Esophagus muscularis mucosa (tissue), 4 donors: ENCODE measurements at places on chromosomes 7 and 10. TPM values are rescaled to one million over a fixed set of nuclear protein-coding genes. Genes with fewer than 3 reads are reported as not detected.

The AIMP2 gene
- 41.9 TPM for total RNA-seq

The MMD2 gene
- total RNA-seq = not detected

- H3K4me1 ChIP-seq = peaks cover 29% of the 10 kb centered on the region
- no peak overlapping the region for H3K4me3 ChIP-seq
- H3K36me3 ChIP-seq = no peaks in the 10 kb centered on the region
- peak; percentile 90 for DNase-seq
These were observed 13.7 kb upstream of the LAMB4 start for GRCh38 chr7:108143658-108144420.

DNA sequence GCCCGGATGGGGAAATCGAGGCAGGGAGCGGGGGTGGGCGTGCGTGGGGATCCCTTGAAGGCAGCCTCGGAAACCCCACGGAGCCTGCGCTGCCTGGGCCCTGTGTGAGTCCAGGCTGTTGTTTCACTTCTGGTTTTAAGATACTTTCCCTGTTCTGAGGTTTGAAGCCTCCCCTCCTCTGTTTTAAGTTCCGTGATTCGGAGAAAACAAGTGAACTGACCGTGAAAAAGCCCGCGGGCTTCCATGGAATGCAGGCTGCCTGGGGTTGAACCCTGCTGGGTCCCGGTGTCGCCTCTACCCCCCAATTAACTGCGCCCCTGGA lies 401 bp downstream of the LRRC27 start:
- H3K4me3 ChIP-seq = peak overlapping the region; percentile 74
- peaks cover 37% of the 10 kb centered on the region for H3K4me1 ChIP-seq
- no peaks in the 10 kb centered on the region for H3K27me3 ChIP-seq

DNA sequence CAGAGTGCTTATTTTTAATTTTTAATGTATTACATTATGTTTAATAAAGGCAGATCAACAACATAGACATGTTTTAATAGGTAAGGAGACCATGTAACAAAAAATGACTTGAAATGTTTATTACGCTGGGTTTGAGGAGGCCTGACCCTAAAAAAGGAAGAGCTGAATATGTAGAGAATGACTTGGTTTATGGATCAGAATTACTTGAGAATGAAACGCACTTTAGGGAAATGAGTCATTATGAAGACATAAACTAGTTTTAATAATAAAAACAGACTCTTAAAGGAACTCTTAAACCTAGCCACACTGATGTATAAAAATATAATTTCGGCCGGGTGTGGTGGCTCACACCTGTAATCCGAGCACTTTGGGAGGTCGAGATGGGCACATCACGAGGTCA lies 56.5 kb downstream of the CTTNBP2 start:
- no peak overlapping the region for H3K27ac ChIP-seq
- H3K27me3 ChIP-seq = no peaks in the 10 kb centered on the region
- no peak for DNase-seq
- no peaks in the 10 kb centered on the region for H3K4me1 ChIP-seq

DNA sequence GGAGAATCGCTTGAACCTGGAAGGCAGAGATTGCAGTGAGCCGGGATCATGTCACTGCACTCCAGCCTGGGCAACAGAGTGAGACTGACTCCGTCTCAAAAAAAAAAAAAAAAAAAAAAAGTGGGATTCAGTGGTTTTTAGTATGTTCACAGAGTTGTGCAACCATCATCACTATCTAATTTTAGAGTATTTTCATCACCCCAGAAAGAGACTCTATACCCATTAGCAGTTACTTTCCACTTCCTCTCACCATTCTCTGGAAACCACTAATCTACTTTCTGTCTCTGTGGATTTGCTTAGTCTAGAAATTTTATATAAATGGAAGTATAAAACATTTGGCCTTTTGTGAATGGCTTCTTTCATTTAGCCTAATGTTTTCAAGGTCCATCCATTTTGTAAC lies 113.4 kb downstream of the ST7 start:
- H3K4me3 ChIP-seq = no peak overlapping the region
- no peaks in the 10 kb centered on the region for H3K27me3 ChIP-seq
- DNase-seq = no peak
- no peaks in the 10 kb centered on the region for H3K36me3 ChIP-seq

GRCh38 chr7:36208997-36209813 lies 56.2 kb downstream of the EEPD1 start:
- peaks cover 84% of the 10 kb centered on the region for H3K4me1 ChIP-seq
- DNase-seq = no peak
- H3K4me3 ChIP-seq = no peak overlapping the region
- H3K27me3 ChIP-seq = no peaks in the 10 kb centered on the region

DNA sequence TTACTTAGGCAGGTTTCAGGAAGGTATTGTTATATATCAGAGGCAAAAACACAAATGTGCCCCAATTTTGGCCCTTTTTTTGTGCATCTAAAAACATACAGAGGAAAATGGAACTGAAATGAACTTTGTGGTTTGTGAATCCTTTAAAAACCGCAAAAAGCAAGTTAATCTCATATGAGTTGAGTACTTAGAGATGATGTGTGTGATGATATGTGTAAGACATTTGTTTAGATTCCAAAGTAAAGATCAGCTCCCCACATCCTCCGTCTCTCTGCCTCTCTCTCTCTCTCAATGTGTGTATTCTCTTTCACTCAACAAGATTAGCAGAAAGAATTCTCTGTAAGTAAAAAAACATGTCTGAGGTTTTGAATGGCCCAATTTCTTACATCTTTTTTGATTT lies 201.9 kb downstream of the MALRD1 start:
- no peaks in the 10 kb centered on the region for H3K27me3 ChIP-seq
- H3K36me3 ChIP-seq = no peaks in the 10 kb centered on the region
- H3K4me1 ChIP-seq = peaks cover 12% of the 10 kb centered on the region
- H3K4me3 ChIP-seq = no peak overlapping the region

- no peak overlapping the region for H3K27ac ChIP-seq
- H3K36me3 ChIP-seq = no peaks in the 10 kb centered on the region
- no peak for DNase-seq
- no peaks in the 10 kb centered on the region for H3K27me3 ChIP-seq
- peaks cover 13% of the 10 kb centered on the region for H3K4me1 ChIP-seq
These were observed 159.3 kb downstream of the ST7 start for GRCh38 chr7:117112640-117113039.

- H3K4me1 ChIP-seq = no peaks in the 10 kb centered on the region
- no peak overlapping the region for H3K27ac ChIP-seq
- H3K27me3 ChIP-seq = no peaks in the 10 kb centered on the region
These were observed 304.6 kb downstream of the TNS3 start for GRCh38 chr7:47277321-47277781.

GRCh38 chr7:2087744-2088143 lies 145.0 kb downstream of the MAD1L1 start:
- H3K27me3 ChIP-seq = no peaks in the 10 kb centered on the region
- no peak overlapping the region for H3K27ac ChIP-seq
- DNase-seq = no peak
- peaks cover 14% of the 10 kb centered on the region for H3K36me3 ChIP-seq
- H3K4me3 ChIP-seq = no peak overlapping the region

- no peaks in the 10 kb centered on the region for H3K36me3 ChIP-seq
- no peak overlapping the region for H3K27ac ChIP-seq
- H3K4me1 ChIP-seq = peaks cover 3% of the 10 kb centered on the region
- H3K4me3 ChIP-seq = peak overlapping the region; percentile 18
- H3K27me3 ChIP-seq = no peaks in the 10 kb centered on the region
These were observed 81.1 kb upstream of the CPXM2 start for GRCh38 chr10:123972481-123973401.

DNA sequence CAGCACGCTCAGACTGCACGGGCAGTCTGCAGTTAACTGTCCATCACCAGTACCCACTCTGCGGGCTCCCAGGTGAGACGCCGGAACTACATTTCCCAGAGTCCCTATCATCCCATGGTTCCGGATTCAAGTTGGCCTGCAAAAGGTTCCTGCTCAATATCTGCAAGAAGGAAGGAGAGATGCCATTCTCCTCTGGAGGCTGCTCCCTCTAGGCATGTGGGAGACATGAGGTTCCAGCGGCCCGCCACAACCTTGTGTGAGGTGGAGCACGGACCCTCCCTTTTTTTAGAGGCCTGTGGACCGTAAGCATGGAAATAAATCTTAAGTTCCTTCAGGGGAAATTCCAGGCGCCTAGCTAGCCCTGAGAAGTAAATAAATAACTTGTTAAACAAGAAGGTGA lies 29.7 kb downstream of the NUP42 start:
- no peaks in the 10 kb centered on the region for H3K4me1 ChIP-seq
- H3K36me3 ChIP-seq = no peaks in the 10 kb centered on the region
- H3K27ac ChIP-seq = no peak overlapping the region
- no peaks in the 10 kb centered on the region for H3K27me3 ChIP-seq
- peak; percentile 53 for DNase-seq

DNA sequence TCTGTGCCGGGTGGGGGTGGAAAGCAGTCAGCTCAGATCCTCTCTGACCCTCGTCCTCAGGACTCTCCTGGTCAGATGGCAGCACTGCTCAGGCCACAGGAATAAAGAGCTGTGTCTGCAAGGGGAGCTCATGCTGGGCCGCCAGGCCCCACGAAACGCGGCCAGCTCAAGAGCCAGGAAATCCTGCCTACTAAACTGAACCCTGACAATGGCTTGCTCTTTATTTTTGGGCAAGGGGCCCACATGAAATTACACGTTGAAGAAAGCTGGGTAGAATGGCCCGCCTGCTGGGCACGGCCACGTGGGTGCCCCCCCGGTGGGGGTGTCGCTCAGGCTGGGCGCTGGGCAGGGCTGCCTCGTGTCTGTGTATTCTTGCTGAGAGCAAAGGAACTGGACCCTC lies 103.0 kb downstream of the ITIH5 start:
- H3K4me3 ChIP-seq = no peak overlapping the region
- H3K27me3 ChIP-seq = no peaks in the 10 kb centered on the region
- no peak for DNase-seq
- H3K4me1 ChIP-seq = peaks cover 53% of the 10 kb centered on the region

- peak; percentile 87 for DNase-seq
- no peaks in the 10 kb centered on the region for H3K36me3 ChIP-seq
- H3K27me3 ChIP-seq = no peaks in the 10 kb centered on the region
- no peak overlapping the region for H3K4me3 ChIP-seq
- no peaks in the 10 kb centered on the region for H3K4me1 ChIP-seq
These were observed 151.5 kb downstream of the GLI3 start for GRCh38 chr7:42085531-42085930.

- no peak overlapping the region for H3K4me3 ChIP-seq
- H3K27ac ChIP-seq = peak overlapping the region; percentile 85
- DNase-seq = no peak
- no peaks in the 10 kb centered on the region for H3K27me3 ChIP-seq
- peaks cover 92% of the 10 kb centered on the region for H3K4me1 ChIP-seq
These were observed 295.6 kb downstream of the CCDC3 start for GRCh38 chr10:12705943-12706342.

GRCh38 chr10:122407375-122408125 lies 33.0 kb downstream of the PLEKHA1 start:
- peak overlapping the region; percentile 10 for H3K27ac ChIP-seq
- H3K4me3 ChIP-seq = no peak overlapping the region
- no peak for DNase-seq
- H3K4me1 ChIP-seq = peaks cover 13% of the 10 kb centered on the region
